Islet precursor cell (in vitro differentiated cells): ENCODE measurements at places on chromosomes 1 and 21.

- no peak for DNase-seq
These were observed 71.2 kb downstream of the NGF start for GRCh38 chr1:115266729-115267421.

- peak; percentile 54 for DNase-seq
These were observed 46.5 kb downstream of the NCF2 start for GRCh38 chr1:183543619-183544204.

DNA sequence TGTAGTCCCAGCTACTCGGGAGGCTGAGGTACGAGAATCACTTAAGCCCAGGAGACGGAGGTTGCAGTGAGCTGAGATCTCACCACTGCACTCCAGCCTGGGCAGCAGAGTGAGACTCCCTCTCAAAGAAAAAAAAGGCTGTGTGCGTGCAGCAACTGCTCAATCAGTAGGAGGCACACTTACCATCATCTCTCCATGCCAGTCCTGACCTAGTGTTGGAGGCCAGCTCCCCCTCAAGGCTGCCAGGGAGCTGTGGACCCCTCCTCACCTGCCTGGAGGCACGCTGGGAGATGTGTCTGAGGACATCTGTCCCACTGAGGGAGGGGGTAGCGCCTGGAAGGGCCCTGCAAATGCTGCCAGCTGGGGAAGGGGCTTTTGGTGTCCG, 11.9 kb downstream of the RPS6KA1 start:
- DNase-seq, result no peak

GRCh38 chr21:17964199-17964598, 145.0 kb upstream of the C21orf91 start:
- no peak for DNase-seq

DNA sequence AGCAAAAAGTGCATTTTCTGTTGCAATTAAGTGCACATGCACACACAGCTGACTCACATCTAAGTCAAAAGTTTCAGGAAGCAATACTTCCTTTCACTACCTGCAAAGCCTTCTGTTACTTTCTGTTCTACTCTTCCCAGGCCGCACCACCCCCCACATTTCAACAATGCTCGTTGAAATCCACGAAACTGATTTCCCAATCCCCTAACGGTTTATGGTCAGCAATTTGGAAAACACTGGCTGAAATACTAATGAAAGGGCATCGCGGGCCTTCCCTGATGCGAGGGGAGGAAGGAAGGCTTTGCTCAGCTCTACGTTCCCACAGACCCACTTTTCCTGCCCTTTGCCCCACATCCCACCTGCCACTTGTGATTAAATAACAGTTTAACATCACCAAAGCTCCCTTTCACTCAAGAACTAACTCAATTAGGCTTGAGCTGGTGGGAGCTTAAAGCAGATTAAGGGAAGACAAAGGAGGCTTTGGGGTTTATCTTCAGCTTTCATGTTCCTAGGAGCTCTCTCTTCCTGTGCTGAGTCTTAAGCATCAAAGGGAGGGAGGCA, 243.2 kb upstream of the RAB4A start:
- peak; percentile 55 for DNase-seq

- DNase-seq, result peak; percentile 61
These were observed 53.3 kb upstream of the FAM89A start for GRCh38 chr1:231093156-231093922.

- no peak for DNase-seq
These were observed 197.0 kb upstream of the EDN2 start for GRCh38 chr1:41681331-41682098.

DNA sequence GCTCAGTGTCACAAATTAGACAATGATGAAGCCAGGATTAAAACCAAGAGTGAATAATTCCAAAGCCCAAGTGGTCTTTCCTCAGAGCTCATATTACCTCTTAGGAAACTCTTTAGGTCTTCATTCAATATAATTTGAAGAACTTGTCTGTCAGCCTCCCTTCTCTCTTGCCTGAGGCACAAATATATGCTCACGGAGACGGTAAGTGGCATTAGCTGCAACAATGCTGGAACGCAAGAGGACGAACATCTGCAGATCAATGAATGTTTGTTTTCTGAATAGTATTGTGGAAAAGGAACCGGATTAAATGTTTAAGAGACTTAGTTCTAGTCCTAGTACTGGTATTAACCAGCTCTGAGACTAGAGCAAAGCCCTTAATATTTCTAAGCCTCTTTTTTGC, 39.7 kb upstream of the LYST start:
- DNase-seq, result no peak

- peak; percentile 70 for DNase-seq
These were observed 451.5 kb downstream of the KIF26B start for GRCh38 chr1:245606157-245606725.

- DNase-seq, result peak; percentile 91
These were observed 1.0 kb upstream of the PIGV start for GRCh38 chr1:26786437-26787380.

DNA sequence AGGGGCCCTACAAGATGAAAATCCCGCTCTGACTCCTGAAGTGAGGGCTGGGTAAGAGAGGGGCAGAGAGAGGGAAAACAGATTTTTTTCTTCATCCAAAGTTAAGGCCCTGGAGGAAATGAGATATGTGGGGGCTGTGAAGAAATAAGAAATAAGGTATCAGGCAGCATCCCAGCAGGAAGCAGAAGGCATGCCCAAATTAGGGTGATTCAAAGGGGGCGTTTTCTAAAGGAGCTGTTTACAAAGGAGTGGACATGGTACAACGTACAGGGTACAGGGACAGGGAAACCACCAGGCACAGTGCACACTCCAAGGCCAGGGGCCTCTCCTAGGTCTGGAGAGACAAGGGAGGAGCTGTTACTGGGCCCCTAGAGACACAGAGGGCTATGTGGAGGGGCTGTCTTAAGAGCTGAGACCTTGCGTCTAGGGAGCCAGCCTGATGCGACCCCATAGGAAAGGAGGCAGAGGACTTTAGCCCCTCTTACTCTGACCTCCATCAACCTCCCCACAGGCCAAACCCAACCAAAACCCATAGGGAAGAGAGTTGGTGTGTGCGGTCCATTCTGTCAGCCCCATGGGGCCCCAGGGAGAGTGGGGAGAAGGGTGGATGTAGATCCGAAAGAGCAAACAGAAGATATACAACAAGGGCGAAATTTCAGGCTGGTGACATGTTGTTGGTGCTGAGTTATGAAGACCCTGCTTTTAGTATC, 38.6 kb downstream of the STYXL2 start:
- no peak for DNase-seq

- no peak for DNase-seq
These were observed 17.2 kb downstream of the JAK1 start for GRCh38 chr1:64948905-64949833.

DNA sequence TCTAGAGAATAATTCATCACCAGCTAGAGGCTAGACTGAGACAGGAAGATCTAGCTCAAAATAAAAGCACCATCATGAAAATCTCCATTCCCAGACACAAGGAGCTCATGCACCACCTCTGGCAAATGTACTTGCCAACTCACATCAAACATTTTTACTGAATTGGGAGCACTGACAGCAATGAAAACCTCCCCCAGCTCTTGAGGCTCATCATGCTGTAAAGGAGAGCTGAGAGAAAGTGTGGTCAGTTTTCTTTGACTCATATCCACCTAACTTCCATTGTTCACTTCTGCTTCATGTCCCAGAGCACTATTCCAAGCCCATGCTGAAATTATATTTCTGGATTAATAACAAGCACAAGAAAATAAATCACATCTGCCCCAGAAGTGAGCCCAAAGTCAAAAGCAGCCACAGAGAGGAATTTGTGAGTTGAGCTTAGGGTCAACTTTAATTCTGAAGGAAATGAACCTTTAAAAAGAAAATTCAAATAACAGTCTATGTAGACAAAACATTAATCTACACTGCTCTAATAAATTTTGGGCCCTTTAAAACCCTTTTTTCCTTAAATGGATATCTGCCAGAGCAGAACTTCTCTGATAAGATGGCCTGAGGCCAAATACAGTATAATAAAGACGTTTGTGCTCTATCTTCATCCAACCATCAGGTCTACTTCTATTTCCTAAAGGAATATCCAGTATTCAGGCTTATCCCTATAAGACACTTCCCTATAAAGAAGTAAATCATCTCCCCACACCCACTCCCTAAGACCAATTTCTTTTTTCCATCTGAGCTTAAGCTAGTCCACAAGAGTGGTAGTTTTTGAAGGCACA, 85.9 kb upstream of the ADAM30 start:
- DNase-seq, result no peak

GRCh38 chr1:184755226-184756065, 788 bp upstream of the EDEM3 start:
- no peak for DNase-seq

GRCh38 chr1:54297596-54298283, 97.8 kb downstream of the MRPL37 start:
- DNase-seq, result no peak

DNA sequence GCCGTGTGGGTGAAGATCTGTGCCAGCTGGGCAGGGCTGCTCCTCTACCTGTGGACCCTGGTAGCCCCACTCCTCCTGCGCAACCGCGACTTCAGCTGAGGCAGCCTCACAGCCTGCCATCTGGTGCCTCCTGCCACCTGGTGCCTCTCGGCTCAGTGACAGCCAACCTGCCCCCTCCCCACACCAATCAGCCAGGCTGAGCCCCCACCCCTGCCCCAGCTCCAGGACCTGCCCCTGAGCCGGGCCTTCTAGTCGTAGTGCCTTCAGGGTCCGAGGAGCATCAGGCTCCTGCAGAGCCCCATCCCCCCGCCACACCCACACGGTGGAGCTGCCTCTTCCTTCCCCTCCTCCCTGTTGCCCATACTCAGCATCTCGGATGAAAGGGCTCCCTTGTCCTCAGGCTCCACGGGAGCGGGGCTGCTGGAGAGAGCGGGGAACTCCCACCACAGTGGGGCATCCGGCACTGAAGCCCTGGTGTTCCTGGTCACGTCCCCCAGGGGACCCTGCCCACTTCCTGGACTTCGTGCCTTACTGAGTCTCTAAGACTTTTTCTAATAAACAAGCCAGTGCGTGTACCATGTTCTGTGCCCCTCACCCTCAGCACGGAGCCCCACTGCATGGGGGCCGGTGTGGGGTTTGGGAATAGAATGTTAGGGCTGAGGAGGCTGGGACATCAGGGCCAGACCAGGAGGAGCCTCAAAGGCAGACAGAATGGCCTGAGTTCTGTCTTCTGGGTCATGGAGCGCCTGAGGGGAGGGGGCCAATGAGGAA, 21.3 kb downstream of the SERINC2 start:
- DNase-seq, result peak; percentile 57

- DNase-seq, result peak; percentile 63
These were observed 350 bp upstream of the S100A6 start for GRCh38 chr1:153536012-153536670.

DNA sequence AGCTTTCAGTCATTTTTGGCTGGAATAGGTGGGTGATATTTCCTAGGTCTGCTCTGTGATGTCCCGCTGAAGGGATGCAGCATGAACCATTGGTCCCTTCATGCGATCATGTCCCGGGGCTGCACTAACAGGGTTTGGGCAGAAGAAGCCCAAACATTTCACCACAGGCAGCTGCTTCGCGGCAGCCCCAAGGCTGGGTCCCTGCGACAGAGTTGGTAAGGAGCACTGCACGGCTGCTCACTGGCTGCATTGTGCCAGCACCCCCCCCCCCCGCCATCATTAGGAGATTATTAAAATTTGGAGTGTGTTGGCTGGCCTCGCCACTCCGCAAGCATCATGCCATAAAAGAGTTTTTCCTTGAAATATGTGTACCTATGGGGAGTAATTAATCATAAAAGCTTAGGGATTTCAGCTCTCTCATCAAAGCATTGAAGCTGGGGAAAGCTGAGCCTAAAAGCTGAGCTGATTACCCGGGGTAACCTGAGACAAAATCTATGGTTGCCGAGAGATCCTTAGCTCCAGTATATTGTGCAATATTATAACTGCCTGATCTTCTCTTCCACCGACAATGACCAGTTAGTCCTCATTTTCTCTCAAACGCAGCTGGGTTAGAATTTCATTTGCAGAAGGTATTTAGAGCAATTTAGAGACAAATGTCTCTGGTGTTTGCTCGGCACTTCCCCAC, 62.5 kb downstream of the PEX14 start:
- no peak for DNase-seq

DNA sequence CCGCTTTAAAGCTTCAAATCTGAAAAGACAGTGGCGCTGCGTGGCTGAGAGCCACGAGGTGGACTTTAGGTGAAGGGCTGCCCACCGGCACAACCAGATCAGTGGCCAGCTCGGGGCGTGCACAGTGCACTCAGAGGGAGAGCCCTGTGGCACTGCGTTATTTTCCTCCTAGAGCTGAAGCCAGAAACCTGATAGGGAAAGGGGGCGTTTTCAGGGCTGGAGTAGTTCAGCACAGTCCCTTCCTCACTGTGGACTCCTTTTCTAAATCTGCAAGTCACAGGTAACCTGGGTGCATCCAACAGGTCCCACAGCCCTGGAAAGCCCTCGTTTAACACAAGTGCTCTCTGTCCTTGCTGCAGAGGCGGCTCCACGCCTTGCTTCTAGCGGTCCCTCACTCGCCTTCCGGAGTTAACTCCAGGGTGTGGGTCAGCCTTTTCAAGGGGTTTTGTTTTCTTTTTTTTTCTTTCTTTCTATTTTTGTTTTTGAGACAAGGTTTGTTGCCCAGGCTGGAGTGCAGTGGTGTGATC, 81.2 kb downstream of the GALNT2 start:
- no peak for DNase-seq

GRCh38 chr1:12172042-12172851, 5.5 kb downstream of the TNFRSF1B start:
- no peak for DNase-seq

- DNase-seq, result no peak
These were observed 29.8 kb downstream of the CHD5 start for GRCh38 chr1:6150006-6150938.

GRCh38 chr1:41380979-41381691, 19.9 kb downstream of the FOXO6 start:
- DNase-seq, result no peak

GRCh38 chr1:40076895-40077312, 20.1 kb downstream of the PPT1 start:
- no peak for DNase-seq

DNA sequence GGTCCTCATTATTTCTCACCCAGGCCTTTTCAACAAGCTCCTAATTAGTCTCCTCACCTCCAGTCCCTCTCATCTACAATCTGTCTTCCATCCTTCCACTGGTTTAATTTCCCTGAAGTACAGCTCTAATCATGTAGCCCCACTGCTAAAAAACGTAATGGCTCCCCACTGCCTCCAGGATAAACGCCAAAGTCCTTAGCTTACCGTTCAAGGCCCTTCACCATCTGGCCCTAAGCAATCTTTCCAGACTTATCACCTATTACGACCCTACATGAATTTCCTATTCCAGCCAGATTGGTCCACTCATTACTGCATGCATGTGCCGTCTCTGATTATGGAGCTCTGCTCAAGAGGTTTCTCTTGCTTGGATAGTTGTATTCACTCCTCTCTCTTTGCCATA, 83.1 kb upstream of the DAB1 start:
- no peak for DNase-seq

- DNase-seq, result peak; percentile 27
These were observed 189.7 kb downstream of the TOMM20 start for GRCh38 chr1:234938924-234939323.

DNA sequence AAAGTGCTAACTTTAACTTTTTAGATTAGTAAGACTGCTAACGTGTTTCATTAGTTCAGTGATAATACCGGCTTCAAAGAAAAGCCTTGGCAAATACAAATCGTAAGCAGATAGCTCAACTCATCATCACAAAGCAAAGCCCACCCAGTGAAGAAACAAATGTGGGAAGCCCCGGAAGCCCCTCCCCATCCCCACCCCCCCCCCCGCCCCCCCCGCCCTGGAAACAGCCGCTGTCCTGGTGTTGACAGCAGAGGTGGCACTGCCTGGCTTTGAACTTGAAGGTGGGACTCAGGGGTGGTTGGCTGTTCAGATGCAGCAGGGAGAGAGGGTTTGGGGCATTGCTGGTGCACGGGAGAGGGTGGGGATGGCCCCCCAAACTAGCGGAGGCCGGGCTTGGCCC, 14.1 kb downstream of the PDXK start:
- DNase-seq, result no peak
